Suprapubic skin (tissue), 4 donors: ENCODE measurements at places on chromosomes 4 and X.

DNA sequence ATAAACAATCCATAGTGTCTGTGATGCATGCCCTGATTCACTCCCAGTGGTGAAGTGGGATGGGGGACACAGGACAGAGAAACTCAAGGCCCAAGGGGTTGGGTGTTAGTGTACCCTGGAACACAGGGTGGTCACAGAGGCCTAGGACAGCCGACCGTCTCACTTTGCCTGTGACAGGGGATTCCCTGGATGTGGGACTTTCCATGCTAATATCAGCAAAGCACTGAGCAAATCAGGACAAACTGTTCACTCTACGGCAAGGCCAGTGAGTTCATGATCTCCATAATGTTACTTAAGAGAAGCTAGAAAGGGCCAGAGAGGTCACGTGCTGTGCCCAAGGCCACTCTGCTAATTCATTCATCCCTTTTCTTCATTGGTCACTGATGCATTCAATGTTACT, 158.7 kb upstream of the RBPJ start:
- H3K27ac ChIP-seq = peak overlapping the region; percentile 2
- DNase-seq = no peak
- no peak overlapping the region for H3K4me3 ChIP-seq
- no peaks in the 10 kb centered on the region for H3K36me3 ChIP-seq

DNA sequence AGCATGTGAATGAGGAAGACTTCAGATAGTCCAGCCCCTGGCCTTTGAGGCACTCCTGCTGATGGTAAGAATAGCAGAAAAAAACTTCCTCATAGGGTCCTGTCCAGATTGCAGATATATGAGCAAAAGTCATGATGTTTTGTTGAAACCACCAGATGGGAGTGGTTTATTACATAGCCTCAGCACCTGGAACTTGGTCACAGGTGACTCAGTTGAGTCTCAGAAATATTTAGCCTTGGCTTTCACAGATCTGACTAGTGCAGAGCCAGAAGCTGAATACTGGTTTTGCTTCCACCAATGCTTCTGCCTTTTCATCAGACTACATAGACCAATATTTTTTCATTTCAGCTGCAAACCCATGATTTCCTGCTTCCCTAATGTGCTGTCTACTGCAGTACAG, 994.9 kb upstream of the SLIT2 start:
- H3K4me1 ChIP-seq = no peaks in the 10 kb centered on the region
- no peak overlapping the region for H3K4me3 ChIP-seq
- no peaks in the 10 kb centered on the region for H3K27me3 ChIP-seq
- H3K27ac ChIP-seq = no peak overlapping the region

- H3K4me1 ChIP-seq = no peaks in the 10 kb centered on the region
- H3K27me3 ChIP-seq = no peaks in the 10 kb centered on the region
- H3K27ac ChIP-seq = no peak overlapping the region
- no peak overlapping the region for H3K4me3 ChIP-seq
Measured at GRCh38 chr4:113646442-113646822, 115.1 kb downstream of the CAMK2D start.

DNA sequence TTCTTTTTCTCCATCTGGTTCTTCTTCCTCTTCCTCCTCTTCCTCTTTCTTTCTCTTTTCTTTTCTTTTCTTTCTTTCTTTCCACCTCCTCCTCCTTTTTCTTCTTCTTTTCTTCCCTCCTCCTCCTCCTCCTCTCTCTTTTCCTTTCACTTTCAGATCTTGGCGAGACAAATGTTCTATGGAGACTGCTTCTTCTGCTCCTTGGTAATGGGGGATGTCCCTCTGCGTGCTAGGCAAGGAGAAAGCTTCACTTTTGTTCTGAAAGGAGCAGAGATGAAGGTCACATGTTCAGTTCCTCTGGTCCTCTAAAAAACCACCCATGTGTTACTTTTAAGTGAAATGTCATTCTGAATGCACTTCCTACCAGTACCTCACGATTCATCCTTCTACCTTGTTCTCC, 33.2 kb downstream of the NBDY start:
- H3K4me3 ChIP-seq = no peak overlapping the region
- no peak for DNase-seq
- H3K36me3 ChIP-seq = no peaks in the 10 kb centered on the region
- no peak overlapping the region for H3K27ac ChIP-seq
- peaks cover 12% of the 10 kb centered on the region for H3K4me1 ChIP-seq

- no peak for DNase-seq
- no peak overlapping the region for H3K4me3 ChIP-seq
- H3K4me1 ChIP-seq = peaks cover 8% of the 10 kb centered on the region
- no peak overlapping the region for H3K27ac ChIP-seq
Measured at GRCh38 chr4:39134683-39135306, 47.5 kb upstream of the WDR19 start.

- H3K36me3 ChIP-seq = no peaks in the 10 kb centered on the region
- no peak overlapping the region for H3K4me3 ChIP-seq
- peaks cover 43% of the 10 kb centered on the region for H3K4me1 ChIP-seq
- no peak for DNase-seq
- H3K27me3 ChIP-seq = no peaks in the 10 kb centered on the region
Measured at GRCh38 chr4:42654631-42655268, 2.2 kb downstream of the ATP8A1 start.

GRCh38 chrX:132563976-132564375, 75.1 kb upstream of the MBNL3 start:
- no peak overlapping the region for H3K27ac ChIP-seq
- H3K36me3 ChIP-seq = no peaks in the 10 kb centered on the region
- H3K4me3 ChIP-seq = no peak overlapping the region
- DNase-seq = no peak
- H3K27me3 ChIP-seq = no peaks in the 10 kb centered on the region

GRCh38 chr4:52244848-52245247, 193.7 kb downstream of the SPATA18 start:
- H3K27ac ChIP-seq = no peak overlapping the region
- DNase-seq = no peak
- H3K36me3 ChIP-seq = no peaks in the 10 kb centered on the region
- no peaks in the 10 kb centered on the region for H3K27me3 ChIP-seq
- H3K4me3 ChIP-seq = no peak overlapping the region

- DNase-seq = no peak
- no peaks in the 10 kb centered on the region for H3K36me3 ChIP-seq
- H3K27ac ChIP-seq = no peak overlapping the region
Measured at GRCh38 chrX:64265265-64265664, 34.9 kb upstream of the ASB12 start.

GRCh38 chr4:172698256-172698655, 470.4 kb upstream of the GALNT7 start:
- H3K36me3 ChIP-seq = no peaks in the 10 kb centered on the region
- no peaks in the 10 kb centered on the region for H3K4me1 ChIP-seq
- H3K27ac ChIP-seq = no peak overlapping the region

GRCh38 chr4:107153956-107154355, 117.8 kb upstream of the DKK2 start:
- no peak overlapping the region for H3K27ac ChIP-seq
- H3K4me3 ChIP-seq = no peak overlapping the region
- no peaks in the 10 kb centered on the region for H3K4me1 ChIP-seq
- H3K27me3 ChIP-seq = no peaks in the 10 kb centered on the region
- DNase-seq = no peak
- H3K36me3 ChIP-seq = no peaks in the 10 kb centered on the region

DNA sequence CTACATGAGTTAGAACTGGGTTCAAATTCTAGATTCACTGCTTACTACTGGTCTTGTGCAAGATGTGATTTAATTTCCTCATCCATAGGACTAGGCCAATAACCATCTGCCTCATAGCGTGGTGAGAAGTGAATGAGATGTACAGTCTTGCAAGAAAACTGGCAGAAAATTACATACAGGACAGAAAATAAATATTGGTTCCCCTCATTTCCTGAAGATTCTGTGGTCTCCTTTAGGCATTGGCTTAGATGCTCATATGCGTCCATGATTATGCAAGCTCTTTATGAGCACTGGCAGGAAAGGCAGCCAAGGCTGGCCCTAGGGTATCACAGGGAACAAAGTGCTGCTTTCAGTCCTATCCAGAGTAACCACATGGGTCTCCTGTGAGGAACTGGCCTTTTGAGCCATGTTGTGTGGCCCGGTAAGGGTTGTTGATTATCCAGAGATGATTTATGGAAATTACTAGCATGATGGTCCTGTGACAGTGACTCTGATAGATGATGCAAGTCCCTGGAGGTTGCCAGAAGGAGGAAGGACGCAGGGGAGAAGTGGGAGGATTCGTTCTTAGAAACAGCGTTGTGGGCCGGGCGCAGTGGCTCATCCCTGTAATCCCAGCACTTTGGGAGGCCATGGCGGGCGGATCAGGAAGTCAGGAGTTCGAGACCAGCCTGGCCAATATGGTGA, 9.9 kb upstream of the MOB1B start:
- no peak overlapping the region for H3K27ac ChIP-seq
- peak; percentile 62 for DNase-seq
- H3K4me3 ChIP-seq = no peak overlapping the region

- H3K4me3 ChIP-seq = no peak overlapping the region
- no peak for DNase-seq
- no peaks in the 10 kb centered on the region for H3K36me3 ChIP-seq
- H3K27me3 ChIP-seq = no peaks in the 10 kb centered on the region
Measured at GRCh38 chr4:68599150-68599549, 23.0 kb upstream of the UGT2B17 start.

- no peaks in the 10 kb centered on the region for H3K36me3 ChIP-seq
- no peak overlapping the region for H3K27ac ChIP-seq
- no peak for DNase-seq
- H3K4me1 ChIP-seq = no peaks in the 10 kb centered on the region
- no peaks in the 10 kb centered on the region for H3K27me3 ChIP-seq
- no peak overlapping the region for H3K4me3 ChIP-seq
Measured at GRCh38 chr4:120694973-120695372, 227.6 kb downstream of the PRDM5 start.

GRCh38 chr4:26991057-26991456, 130.4 kb downstream of the STIM2 start:
- H3K27me3 ChIP-seq = no peaks in the 10 kb centered on the region
- H3K36me3 ChIP-seq = no peaks in the 10 kb centered on the region
- peaks cover 28% of the 10 kb centered on the region for H3K4me1 ChIP-seq
- H3K27ac ChIP-seq = no peak overlapping the region

GRCh38 chr4:68693325-68694075, 23.0 kb upstream of the UGT2B15 start:
- H3K27me3 ChIP-seq = no peaks in the 10 kb centered on the region
- H3K4me1 ChIP-seq = no peaks in the 10 kb centered on the region
- DNase-seq = no peak
- no peak overlapping the region for H3K27ac ChIP-seq
- H3K36me3 ChIP-seq = no peaks in the 10 kb centered on the region

DNA sequence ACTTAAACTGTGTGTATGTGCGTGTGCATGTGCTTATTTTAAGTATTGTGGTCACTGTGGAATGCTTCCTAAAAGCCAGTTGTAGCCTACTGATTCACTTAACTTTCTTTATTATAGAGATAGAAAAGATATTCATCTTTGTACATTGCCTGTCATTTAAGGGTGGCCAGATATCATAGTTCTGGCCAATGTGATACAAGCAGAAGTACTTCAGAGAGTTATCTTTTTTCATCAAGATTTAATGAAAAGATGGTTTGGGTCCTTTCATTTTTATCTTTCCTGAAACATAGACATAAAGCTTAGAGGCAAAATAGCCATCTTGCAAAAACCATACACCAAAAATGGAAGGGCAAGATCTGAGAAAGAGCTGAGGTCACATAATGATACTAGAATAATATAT, 744.7 kb upstream of the ADGRL3 start:
- H3K4me1 ChIP-seq = no peaks in the 10 kb centered on the region
- H3K27ac ChIP-seq = no peak overlapping the region
- H3K4me3 ChIP-seq = no peak overlapping the region
- no peaks in the 10 kb centered on the region for H3K27me3 ChIP-seq

- peaks cover 41% of the 10 kb centered on the region for H3K4me1 ChIP-seq
- H3K27ac ChIP-seq = peak overlapping the region; percentile 29
Measured at GRCh38 chrX:130105244-130105643, 5.1 kb downstream of the ELF4 start.

DNA sequence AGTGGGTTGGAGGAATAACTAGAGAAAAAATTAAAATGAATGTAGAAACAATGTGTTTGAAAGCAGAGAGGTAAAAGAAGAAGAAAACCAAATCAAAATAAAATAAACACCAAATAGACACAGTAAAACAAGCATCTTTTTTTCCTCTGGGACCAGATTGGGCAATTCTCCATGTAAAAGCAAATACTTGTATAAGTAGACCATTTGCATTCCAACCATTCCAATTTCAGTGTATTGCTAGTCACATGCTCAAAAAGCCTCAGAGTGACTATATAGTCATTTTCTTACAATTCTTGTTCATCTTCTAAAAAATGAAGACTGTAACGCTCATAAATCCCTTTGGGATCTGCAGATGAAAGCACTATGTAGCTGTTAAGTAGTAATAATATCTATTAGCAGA, 969.5 kb downstream of the PCDH18 start:
- H3K27me3 ChIP-seq = no peaks in the 10 kb centered on the region
- no peak overlapping the region for H3K4me3 ChIP-seq
- no peaks in the 10 kb centered on the region for H3K4me1 ChIP-seq
- DNase-seq = no peak
- no peak overlapping the region for H3K27ac ChIP-seq

- no peak overlapping the region for H3K27ac ChIP-seq
- H3K36me3 ChIP-seq = no peaks in the 10 kb centered on the region
- H3K27me3 ChIP-seq = no peaks in the 10 kb centered on the region
- no peak overlapping the region for H3K4me3 ChIP-seq
Measured at GRCh38 chr4:112952313-112952700, 97.1 kb upstream of the ANK2 start.

- H3K36me3 ChIP-seq = no peaks in the 10 kb centered on the region
- no peak overlapping the region for H3K27ac ChIP-seq
- no peak overlapping the region for H3K4me3 ChIP-seq
- H3K27me3 ChIP-seq = no peaks in the 10 kb centered on the region
- no peaks in the 10 kb centered on the region for H3K4me1 ChIP-seq
- no peak for DNase-seq
Measured at GRCh38 chr4:36716874-36717273, 435.5 kb downstream of the DTHD1 start.

GRCh38 chr4:137678796-137679195, 146.5 kb upstream of the PCDH18 start:
- no peaks in the 10 kb centered on the region for H3K4me1 ChIP-seq
- H3K27ac ChIP-seq = no peak overlapping the region
- no peaks in the 10 kb centered on the region for H3K27me3 ChIP-seq
- no peak for DNase-seq
- no peak overlapping the region for H3K4me3 ChIP-seq

DNA sequence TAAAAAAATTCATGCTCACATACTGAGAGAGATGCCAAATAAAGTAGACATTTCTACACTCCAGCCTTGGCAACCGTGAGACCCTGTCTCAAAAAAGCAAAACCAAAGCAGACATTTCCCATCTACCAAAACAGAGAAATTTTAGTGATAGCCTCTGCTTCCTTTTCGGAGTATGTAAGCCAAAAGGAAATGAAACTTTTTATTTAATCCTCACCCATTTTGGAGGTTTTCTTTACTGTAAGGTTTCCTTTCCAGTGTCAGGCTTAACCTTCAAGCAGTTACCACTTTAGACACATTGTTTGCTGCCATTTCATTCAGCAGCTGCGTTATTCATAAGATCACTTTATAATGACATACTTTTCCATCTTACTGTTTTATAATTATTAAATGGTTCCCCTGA, 15.9 kb downstream of the ADD1 start:
- H3K27ac ChIP-seq = no peak overlapping the region
- no peaks in the 10 kb centered on the region for H3K36me3 ChIP-seq
- no peak overlapping the region for H3K4me3 ChIP-seq
- DNase-seq = no peak
- H3K27me3 ChIP-seq = no peaks in the 10 kb centered on the region
